ENCODE measurements at places on chromosomes 12 and 14.

DNA sequence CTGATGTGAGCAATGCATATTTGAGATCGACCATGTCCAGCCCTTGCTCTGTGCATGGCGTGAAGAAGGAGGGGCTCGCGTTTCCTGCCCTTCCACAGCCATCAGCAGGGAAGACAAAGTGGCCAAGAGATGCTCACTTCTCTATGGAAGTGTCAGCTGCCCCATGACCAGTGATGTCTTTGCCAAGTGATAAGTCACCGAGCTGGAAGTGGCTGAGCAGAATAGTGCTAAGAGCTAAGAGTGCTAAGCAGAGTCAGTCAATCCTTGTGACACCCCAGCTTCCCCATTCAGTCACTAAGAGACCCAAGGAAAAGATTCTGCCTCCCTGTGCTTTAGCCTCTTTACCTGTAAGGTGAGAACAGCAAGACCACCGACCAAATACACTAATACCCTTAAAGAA lies 50.5 kb upstream of the CEP83 start:
- DNase-seq = no peak

DNA sequence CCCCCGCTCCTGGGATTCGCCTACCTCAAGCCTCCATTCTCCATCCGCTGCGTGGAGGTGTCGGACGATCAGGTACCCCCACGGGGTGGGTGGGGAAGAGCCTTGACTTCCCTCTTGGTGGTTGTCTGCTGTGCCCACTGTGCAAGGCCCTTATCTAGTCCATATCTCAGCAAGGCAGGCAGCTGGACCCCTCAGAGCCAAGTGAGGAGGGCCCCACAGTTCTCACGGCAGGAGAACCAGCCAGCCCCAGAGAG lies 39.9 kb downstream of the MMAB start:
- no peak for DNase-seq

DNA sequence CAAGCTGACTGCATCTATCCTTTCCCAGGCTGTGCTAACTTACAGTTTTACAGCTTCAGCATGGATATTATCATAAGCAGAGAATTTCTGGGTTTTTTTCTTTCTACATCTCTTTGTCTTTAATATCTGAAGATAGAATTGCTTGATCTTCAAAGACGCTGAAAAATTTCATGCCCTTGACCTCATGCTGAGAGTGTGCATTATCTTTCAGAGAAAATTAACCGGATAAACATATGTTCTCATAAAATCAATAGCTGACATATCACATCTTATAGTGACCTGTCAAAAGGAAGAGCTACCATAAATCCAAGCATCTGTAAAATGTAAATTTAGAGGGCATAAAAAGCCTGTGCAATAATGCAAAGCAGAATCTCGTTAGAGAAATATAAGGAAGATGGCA lies 1704.1 kb upstream of the FLRT2 start:
- no peak for DNase-seq

GRCh38 chr14:98477935-98478334 lies 794.1 kb downstream of the BCL11B start:
- no peak for DNase-seq

DNA sequence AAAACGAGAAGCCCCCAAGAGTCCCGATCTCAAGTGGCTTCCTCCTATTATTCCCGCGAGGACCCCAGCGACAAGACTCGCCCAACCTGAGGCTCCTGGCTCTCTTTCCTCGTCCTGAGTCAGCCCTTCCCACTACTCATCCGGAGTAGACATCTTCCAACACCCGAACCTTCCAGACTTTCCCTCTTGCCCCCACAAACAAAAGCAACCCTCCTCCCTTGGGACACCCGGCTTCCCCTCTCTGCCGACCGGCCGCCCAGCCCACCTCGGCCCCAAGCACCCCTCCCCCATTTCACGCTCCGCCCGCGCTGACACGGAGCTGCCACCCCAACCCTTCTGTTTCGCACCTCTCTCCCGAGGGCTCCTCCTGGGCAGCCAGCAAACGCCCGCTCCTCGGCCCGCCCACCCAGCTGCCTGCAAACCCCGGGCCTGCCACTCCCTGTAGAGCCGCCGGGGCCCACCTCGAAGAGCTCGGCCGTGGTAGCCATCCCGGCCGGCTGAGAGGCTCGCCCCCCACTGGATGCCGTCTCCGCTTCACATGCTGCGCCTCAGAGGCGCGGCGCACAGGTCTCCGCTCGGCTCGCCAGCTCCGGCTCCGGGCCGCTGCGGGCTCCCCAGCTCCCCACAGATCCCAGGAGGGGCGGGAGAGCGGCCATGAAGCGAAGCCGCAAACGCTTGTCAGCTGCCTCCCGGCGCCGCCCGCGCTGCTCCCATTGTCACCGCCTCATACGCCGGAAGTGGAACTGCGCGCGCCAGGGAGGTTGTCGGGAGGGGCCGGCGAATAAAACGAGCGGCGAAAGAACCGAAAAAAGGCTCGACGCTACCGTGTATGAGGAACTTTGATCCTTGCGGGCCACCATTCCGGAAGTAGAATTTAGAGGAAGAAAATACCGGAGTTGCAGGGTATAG lies at the start of the genes AP5M1 and EXOC5:
AP5M1 (plus strand) TSS at position 811 of the 909 bp plus-strand sequence. CDS start 344 bp downstream, outside the sequence.
EXOC5 (minus strand) TSS at position 745 of the 909 bp plus-strand sequence; CDS start at position 488, 257 bp downstream.
- peak; percentile 74 for DNase-seq

DNA sequence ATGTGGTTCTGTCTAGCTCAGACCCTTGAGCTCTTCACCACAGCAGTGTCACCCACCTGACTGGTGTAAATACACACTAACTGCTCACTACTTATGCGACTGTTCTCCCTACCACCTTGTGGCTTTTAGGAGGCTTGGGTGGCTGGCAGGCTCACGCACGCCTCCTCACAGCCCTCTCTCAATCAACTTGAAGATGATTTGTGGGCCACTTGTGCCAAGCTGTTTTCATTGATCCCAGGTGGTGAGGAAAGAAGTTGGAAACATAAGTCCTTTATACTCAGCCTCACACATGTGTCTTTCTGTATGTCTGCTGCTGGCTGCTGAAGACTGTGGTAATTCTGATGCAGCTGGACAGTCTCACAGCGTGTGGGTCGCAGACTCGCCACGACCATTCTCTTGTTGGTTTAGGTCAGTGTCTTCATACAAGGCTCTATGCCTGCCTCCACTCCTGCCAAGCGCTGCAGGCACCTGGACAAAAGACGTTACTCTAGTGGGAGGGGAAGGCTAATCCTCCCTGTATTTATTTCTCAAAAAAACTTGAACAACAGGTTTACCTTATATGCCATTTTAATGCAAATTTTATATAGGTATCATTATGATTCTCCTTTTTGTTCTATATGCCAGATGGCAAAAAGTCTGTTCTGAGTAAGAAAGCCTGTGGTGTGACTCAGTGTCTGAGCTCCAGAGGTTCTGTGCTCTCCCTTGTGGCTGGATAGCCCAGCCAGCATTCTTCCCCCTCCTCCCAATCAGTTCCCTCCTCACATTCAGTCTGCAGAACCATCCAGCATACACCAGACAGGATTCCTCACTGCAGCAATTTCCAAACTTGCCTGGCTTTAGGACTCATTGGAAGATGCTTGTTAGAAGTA lies 115.6 kb downstream of the DIP2B start:
- no peak for DNase-seq

- no peak for DNase-seq
Measured at GRCh38 chr14:92987148-92987570, 64.2 kb downstream of the CHGA start.

DNA sequence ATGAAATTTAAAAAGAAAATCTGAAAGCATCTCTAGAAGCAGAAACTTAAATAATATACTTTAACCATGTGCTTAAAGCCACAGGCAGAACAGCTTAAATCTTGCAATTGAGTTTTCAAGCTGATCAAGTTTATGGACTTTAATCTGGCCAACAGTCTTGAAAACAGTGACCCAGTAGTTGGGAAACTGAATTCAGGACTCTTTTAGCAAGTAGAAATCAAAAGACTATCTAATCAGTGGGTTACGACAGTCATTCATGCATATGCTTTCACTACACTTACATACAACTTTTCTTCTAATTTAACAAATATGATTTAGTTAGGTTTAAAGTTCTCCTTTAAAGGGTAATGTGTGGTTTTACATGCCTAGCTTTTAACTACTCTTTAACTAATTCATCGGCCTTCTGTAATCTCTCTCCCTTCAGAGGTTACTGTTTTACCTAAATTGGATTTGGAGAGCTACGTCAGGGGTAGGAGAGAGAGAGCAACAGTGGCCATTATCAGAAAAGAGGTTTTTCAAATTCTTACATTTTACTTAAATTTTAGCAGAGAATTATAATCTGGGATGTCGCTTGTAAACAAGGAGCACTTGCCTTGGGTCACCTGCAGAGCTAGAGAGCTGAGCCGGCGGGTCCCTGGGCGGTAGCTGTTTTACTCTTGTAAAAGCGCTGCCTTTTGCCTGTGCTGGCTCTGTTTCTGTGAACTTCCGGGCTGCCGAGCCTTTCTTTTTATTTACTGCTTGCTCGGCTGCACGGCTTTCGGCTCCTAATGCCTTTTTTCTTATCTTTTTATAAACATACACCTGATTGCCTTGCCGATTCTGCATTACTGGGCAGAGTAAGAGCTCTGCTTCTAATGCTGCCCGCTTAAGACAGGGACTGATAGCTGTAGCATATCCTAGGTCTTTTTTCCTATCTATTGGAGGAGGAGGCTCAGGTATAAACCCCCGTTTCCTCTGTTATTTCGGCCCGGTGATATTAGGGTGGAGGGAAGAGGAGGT lies 17.4 kb upstream of the LYZ start:
- peak; percentile 41 for DNase-seq

DNA sequence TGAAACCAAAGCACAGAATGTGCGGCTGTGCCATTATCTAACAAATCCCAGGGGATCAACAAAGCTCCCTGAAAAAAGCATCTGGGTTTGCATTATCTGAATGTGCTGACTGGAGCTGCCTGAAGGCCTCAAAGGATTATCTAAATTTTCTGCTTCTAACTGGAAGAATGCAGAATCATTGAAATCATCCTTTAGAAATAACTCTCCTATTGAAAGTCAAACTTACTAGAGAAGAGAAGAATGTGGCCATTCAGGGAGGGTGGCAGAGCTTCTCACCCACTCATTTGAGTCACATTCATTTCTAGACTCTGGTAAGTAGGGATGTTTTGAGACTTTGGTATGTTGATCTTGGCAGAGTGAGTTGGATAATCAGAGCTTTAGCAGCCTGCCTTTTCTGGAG lies 220.6 kb upstream of the RGS6 start:
- DNase-seq = no peak

DNA sequence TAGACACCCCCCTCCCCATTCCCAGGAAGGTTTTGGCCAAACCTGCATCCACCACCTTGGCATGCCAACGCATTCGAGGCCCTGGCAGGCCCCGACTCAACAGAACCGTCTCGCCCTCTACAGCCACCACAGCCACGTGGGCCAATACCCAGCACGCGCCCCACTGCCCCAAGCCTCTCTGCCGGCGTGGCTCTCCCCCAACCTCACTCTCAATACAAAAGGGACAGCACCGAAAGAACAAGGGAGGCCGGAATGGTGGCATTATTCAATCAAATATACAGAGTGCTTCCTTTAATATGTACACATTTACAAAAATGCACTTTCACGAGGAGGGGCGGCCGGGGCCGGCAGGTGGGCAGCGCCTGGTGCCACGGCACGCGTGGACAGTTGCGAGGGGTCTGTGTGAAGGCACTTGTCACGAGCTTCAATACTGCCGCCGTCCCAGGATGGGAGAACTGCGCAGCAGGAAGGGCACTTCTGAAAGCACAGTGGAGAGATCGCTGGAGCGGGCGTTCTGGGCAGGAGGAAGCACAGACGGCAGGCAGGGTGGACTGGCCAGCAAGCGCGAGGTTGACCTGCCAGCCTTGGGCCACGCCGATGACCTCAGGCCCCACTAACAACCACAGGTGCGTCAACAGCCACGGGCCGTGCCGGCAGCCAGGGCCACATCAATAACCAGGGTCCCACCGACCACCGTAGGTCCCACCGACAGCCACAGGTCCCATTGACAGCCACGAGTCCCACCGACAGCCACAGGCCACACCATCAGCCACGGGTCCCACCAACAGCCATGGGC lies 26.9 kb downstream of the JAG2 start:
- DNase-seq = no peak

DNA sequence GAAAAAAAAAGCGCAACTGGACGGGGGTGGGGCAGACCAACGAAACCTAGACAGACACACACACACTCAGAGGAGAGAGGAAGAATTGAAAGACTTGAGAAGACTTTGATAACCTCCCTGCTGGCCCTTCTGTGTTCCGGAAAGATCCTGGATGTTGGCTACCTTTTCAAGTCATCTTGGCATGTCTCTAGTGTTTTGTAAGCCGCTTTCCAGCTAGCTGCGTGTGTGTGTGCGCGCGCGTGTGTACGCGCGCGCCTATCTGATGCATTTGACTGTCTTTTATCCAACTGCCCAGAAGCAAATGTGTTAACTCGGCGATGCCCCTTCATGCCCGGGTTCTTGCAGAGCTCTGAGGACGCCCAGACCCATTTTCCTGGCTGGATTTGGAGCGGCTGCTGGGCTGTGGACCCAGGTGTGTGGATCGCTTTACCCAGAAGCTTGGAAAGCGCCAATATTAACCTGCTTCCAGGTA lies 664 bp downstream of the LRFN5 start:
- no peak for DNase-seq

- DNase-seq = no peak
Measured at GRCh38 chr12:68381476-68382219, 49.5 kb upstream of the MDM1 start.

DNA sequence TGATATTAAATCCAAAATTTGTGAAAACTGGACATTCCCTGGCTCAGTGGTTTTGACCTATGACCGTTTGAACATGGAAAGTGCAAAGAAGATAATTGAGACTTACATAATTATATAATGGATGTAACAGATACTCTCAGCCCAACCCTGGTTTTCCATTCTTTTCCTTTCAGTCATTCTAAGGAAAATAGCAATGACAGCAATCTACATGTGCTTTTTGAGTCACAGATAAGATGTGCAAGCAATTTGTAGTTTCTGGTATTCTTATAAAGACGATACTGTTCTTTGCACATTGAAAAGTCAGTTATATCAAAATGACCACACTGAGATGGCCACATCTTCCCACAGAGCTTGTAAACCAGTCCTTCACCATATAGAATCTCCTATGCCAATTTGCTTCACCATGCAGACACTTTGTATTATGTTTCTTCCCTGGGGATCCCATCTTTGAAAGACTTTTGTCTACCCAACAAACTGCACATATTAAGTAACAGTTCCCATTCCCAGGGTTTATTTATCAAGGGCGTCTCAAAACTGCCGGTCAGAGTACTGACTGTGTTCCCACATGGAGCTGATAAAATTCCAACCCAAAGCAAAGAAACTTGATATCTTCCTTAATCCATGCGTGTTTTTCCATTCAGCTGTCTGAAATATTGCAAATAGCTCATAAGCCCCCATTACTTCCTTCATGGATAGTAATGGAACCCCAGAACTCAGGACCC lies 34.8 kb downstream of the PLXNC1 start:
- no peak for DNase-seq

GRCh38 chr12:102759466-102759865 lies 157.6 kb downstream of the PAH start:
- DNase-seq = no peak

Measured in stimulated activated CD8-positive, alpha-beta memory T cell treated with anti-CD3 and anti-CD28 coated beads, Interleukin-2, amount 100 ng/mL, for 1 hour (primary cell).